DMS 273 treated with DMSO at 0.1 percent for 48 hours (cell line): ENCODE measurements at places on chromosomes 7 and 10.
A peak's percentile ranks its signal among the peaks of the same experiment; 100 is the strongest.

DNA sequence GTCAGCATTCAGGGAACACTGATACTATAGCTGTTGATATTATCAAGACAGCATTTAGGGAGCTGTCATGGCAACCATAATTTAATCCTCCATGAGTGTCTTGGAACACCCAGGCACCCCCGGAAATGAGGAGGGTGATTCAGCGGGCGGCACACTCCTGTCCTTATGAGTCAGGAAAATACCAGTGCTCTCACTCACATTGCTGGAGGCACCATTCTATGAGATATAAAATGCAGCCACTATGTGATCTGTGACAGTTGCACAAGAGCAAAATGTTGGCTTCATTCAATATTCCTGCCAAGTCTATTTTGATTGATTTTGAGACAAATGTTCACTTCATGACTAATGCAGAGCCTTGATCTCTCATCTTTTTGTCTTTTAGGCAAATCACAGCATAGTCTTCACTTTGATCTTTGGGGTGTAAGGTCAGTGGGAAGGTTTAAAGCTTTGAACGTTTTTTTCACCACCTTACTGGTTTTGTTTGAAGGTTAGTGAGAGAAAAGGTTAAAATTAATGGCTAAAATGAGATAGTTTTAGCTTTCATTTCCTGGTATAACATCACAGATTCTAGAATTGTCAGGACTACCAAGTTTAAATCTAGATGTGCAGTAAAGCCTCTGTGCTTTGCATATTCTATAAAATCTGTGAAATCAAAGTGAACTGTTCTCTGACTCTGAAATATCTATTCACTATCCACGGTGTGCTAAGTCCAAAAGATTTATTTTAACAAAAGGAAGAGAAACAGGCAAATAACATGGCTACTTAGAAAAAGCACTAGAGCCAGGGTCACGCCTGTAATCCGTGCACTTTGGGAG is 12.4 kb upstream of the ARHGAP12 start:
- no peak for DNase-seq

DNA sequence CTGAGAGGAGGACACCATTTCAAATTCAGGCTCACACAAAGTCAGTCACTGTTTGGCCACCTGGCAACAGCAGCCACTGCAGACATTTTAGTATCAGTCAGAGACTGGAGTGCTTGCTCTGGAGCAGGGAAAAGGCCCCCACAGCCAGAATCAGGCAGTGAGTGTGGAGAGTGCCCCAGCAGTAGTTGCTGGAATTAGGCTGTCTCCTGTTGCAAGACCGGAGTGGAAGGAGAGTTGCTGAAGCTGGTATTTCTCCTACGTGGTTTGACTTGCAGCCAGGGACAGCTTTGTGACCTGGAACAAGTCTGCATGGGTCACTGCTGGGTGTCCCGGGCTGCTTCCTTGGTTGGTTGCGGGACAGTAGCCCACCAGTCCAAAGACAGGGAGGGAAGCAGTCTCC is 78.4 kb upstream of the TMEM168 start:
- no peak for DNase-seq

DNA sequence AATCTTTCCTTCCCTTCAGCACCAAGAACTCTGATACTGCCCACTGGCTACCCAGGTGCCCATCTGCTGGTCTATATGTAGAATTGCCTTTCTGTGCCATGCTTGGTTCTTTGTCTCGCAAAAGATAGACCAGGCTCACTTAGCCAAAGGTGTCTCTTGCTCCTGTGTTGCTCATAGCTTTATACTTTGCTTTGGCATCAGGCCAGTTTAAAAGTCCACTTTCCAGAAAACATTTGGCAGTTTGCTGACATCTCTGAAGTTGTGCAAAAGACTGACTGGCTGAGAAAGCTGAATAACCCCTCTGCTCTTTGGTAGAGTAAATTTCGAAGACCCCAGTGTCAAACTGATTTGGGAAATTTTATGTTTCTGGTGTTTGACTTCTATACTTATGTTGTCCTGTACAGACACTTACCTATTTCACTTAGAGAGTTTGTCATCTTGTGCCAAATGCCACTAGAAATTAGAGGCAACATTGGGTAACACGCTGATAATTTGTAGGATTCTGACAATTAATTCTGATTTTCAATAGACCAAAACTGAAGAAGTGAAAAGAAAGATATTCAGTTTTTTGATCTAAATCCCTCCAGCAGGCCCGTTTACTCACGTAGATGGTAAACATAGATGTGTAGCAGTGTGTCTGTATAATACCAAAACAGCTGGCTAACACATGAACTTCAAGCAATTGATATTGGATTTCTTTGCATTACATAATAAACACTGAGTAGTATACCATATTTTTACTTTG is 91.1 kb downstream of the CPED1 start:
- DNase-seq, result no peak

DNA sequence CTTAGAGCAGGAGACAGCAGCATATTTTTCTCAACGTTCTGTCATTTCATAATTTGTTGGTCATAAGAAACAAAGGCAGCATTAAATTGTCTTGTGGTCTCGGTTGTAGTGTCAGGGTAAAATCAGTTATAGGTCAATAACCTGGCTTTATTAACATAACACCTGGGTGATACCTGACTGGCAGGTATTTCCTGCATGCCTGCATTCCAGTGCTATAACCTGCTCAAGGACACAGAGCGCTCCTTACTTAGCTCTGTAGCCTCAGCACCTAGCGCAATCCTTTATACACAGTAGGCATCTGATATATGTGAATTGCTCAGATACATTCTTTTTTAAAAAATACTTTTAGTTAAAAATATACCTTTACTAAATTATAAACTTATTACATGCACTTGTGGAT is 38.9 kb upstream of the PRKG1 start:
- no peak for DNase-seq

- no peak for DNase-seq
Measured at GRCh38 chr10:70845816-70846215, 30.1 kb downstream of the SGPL1 start.

DNA sequence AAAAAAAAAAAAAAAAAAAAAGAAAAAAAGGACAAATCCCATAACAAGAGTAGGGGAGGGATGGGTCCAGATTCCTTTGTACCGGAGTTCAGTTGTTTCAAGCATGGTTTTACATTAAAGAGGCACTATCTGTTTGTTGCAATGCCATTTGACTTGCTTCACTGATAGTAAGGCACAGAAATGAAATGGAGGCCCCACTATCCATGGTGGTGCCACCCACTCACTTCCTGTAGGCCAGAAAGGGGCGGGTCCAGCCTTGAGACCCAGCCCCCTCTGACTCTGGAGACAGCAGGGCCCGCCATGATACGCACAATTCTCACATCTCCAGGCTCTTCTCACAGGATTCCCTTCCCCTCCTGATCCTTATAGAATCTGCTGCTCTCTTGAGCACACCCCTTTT is 100.0 kb downstream of the CLEC2L start:
- no peak for DNase-seq

DNA sequence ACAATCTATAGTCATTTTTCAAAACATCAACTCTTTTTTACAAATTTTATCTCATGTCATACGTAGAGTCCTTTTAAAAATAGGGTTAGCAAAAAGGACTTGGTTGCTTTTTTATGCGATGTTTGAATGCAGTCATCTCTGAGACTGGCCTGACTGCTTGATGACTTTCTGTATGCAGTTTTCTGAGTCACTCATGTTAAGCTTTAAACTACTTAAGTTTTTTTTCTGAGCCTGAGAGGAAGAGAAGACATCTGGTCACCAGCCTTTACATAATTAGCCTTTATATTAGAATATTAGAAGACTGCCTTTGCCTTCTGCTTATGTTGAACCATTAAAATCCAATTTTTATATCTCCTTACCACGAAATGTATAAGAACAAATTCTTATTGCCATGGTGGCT is 834.4 kb upstream of the MBL2 start:
- no peak for DNase-seq

DNA sequence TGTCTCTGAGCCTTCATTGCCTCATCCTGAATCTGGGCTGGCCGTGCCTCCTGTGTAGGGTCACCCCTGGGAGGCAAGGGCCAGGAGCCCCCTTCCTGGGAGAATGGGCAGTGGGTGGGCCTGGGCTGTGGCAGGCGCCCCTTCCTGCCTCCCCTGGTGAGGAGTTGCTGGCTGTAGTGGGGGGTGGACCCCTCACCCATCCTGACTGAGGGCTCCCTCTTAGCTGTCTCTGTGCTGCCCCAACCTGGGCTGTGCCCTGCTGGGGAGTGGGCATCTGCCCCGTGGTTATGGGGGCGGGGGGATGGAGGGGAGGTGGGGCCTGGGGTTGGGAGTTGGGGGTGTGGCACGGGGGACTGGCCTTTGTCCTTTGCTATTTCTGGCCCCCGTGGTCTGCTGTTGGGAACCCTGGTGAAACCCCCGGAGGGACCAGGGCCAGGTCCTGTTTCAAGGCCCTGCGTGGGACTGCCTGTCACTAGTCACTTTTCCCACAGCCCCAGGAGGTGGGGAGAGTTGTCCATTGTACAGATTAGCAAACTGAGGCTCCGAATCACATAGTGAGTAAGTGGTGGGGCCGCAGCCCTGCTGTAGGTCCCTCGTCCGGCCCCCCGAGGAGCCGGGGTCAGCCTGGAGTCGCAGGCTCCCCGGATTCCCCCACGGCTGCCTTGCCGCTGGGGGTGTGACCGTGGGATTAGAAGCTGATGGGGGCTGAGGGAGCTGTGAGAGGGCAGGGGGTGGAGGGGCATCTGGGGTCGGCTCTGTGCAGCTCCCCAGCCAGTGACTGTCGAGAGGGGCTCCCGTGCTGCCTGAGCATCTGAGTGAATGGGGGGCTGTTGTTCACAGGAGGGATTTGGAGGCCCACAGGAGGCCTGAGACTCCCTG is 2.7 kb downstream of the TTYH3 start:
- no peak for DNase-seq

- no peak for DNase-seq
Measured at GRCh38 chr10:85720931-85721590, 645.5 kb downstream of the GRID1 start.

GRCh38 chr7:98420966-98421612 is 20.2 kb upstream of the BAIAP2L1 start:
- DNase-seq, result peak; percentile 22

DNA sequence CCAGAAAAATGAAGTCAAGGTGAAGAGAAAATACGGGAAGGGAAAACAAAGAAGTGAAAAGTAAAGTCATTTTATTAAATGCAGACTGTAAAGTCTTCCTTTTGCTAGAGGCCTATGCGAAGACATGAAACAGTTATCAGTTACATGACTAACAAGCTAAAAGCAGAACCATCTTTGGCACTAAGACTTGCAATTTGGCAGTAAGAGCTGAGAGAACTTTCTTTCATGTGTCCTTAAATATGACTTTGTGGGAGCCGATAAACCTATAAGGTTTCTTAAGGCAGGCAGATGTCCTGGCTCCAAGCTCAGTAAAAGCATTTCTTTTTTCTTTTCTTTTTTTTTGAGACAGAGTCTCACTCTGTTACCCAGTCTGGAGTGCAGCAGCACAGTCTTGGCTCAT is 10.4 kb downstream of the ANLN start:
- DNase-seq, result no peak

- DNase-seq, result peak; percentile 52
Measured at GRCh38 chr7:51366930-51367613, 50.5 kb upstream of the COBL start.

DNA sequence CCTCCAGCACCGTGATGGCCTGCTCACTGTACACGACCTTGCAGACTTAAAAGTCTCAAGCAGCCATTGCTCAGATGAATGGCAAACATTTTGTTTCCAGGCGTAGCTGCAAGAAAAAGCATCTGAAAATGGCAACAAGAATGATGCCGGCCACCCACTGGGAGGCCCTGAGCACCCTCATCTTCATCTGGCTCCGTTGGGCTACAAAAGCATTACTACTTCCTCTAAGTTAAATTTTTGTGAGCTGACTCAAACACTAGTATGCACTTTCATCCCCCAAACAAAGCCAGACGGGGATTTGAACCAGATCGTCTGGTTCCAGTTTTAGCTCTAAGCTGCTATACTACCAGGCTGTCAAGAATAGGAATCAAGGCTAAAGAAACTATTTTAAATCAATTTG is 116.6 kb upstream of the CDK1 start:
- DNase-seq, result no peak

DNA sequence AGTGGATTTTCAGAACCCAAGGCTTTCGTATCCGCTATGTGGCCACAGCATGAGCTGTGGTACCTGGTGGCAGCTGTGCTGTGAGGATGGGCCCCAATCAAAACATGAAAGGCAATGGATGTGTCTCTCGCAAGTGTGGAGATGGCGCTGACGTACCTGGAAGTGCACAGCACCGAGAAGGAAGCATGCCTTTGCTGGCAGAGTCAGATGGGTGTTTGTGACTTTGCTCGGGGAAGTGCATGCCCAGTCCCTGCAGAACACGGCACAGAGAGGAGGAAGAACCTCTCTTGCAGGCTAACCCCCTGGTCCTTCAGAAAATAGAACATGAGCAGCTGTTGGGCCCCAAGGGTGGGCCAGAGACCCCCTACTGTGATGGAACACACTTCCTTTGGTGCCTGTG is 654.1 kb upstream of the ZWINT start:
- DNase-seq, result no peak

- no peak for DNase-seq
Measured at GRCh38 chr7:95601316-95601715, 5.0 kb upstream of the PDK4 start.

- peak; percentile 94 for DNase-seq
Measured at GRCh38 chr7:103686064-103686463, 240.1 kb upstream of the SLC26A5 start.

- DNase-seq, result peak; percentile 50
Measured at GRCh38 chr7:129271500-129272355, 46.9 kb downstream of the AHCYL2 start.

DNA sequence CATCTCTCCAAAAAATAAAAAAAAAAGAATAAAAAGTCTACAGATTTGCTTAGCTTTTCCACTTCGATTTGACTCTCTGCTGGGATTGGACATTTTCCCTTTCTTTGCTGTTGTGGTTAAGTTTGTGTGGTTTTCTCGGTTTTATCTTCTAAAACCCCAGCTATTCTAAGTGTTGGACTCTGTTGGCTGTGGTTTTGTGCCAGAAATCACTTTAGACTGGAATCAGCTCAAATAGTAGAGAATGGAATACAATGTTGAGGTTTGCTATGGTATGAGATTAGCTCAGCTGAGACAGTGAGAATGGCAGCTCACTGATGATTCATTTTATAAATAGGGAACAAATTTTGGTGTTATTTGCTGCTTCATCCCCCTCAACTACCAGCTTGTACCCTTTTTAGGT is 116.0 kb downstream of the BUB3 start:
- DNase-seq, result no peak

GRCh38 chr7:79949778-79950177 is 184.9 kb upstream of the GNAI1 start:
- no peak for DNase-seq

GRCh38 chr7:89265631-89266030 is 470.1 kb upstream of the TEX47 start:
- DNase-seq, result no peak

DNA sequence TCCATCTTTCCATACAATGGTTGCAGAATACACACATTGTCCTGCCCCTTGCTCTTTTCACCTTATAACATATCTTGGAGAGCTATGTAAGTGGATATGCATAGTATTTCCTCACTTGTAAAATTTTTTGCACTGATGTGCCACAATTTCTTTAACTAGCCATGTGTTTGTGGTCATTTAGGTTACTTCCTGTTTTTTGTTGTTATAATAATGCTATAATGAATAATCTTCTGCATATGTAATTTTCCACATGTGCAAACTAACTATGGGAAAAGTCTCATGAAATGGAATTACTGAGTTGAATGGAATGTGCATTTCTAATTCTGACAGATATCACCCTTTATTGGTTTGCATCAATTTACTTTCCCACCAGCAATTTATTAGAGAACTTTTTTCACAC is 2.8 kb downstream of the TAS2R41 start:
- DNase-seq, result no peak

- DNase-seq, result no peak
Measured at GRCh38 chr7:122315507-122316466, 11.2 kb upstream of the FEZF1 start.
